ENCODE measurements at places on chromosomes 3 and 15.

DNA sequence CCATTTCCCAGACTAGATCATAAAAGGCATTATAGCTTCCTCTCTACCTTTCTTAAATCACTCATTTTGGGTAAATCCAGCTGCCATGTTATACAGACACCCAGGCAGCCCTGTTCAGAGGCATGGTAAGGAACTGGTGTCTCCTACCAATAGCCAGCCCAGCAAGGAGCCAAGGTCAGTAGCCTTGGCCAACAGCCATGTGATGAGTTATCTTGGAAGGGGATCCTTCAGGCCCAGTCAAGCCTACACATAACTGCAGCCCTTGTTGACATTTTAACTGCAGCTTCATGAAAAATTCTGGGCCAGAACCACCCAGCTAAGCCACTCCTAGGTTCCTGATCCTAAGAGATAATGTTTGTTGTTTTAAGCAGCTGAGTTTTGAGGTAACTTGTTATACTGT, 29.0 kb upstream of the ZMAT3 start:
- DNase-seq: no peak

- DNase-seq: peak; percentile 29
These were observed 12.4 kb downstream of the GNB5 start for GRCh38 chr15:52178765-52179164.

DNA sequence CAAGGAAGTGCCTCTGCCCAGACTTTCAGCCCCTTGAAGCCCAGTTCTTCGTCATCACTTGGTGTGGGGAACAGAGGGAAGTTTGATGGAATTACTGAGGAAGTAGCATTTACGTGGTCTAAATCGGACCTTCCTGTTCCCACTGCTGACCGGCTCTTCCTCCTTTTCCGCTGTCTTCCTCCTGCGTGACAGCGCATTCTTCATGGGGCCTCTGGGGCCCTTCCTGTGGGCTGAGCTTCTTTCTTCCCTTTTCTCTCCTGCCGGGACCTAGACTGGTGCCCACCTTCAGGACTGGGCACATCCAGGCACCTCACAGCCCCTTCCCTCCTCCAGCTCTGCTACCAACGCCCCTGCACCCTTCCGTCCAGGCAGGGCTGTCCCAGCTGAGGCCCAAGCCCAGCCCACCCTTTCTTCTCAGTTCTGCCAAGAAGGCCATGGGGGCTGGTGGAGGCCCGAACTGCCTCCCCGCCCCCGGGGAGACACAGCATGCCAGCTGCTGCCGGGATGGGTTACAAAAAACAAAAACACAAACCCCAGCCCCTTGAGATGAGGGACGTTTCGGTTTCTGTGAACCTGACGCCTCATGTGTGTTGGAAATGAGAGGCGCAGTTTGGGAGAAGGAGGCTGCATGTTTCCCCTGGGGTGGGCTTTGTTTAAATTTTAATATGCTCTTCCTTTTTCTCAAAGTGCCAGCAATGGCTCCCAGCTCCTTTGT, 19.1 kb downstream of the ZNF710 start:
- no peak for DNase-seq

GRCh38 chr3:10285272-10286132, 7.2 kb downstream of the GHRL start:
- no peak for DNase-seq

DNA sequence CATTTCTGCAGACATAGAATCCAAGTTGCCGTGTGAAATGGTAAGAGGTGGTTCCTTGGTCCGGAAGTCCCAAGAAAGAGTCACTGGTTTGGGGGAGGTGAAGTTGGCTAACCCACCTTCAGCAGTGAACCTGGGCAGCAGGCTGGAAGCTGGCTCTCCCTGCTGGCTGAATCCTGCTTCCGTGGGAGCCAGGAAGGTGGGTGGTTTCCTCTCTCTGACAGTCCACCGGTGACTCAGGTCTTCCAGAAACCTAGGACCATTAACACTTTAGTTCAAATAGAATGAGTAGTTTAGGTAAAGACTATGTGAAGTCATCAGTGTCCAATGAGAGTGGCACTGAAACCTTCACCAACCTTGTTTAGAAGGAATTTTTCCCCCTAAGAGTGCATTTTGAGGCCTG, 87.4 kb upstream of the CACNA2D3 start:
- DNase-seq: no peak

GRCh38 chr3:57949785-57950615, 58.2 kb upstream of the FLNB start:
- peak; percentile 65 for DNase-seq

DNA sequence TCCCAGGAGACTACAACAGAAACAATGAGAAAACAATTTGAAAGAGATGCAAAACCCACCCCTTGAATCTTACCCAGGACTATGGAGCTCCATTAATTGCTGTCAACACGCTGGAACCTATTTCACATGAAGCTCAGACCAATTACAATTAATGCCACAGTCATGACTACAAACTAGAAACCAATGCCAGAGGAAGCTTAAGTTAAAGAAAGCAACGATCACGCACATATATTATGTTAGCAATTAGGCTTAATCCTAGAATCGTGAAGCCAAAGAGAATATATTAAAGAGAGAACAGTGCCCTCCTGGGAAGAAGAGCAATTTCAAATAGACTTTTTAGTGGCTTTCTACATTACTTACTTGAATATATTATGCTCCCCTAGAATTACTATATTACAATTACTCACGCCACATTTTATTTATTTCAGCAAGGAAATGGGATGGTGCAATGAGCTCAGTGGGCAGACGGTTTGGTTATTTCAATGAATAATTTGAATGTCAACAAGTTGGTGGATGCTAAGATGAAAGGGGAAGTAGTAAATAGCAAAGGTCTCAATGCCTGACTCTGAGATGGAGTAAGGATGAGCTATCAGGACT, 125.5 kb downstream of the GREM1 start:
- DNase-seq: no peak

- no peak for DNase-seq
These were observed 258.4 kb downstream of the MECOM start for GRCh38 chr3:169405076-169405475.

GRCh38 chr3:181683563-181683962, 28.2 kb upstream of the SOX2 start:
- DNase-seq: no peak

Measured in uterus (tissue), 4 donors.